ENCODE measurements at places on chromosomes 16 and 17.
A peak's percentile ranks its signal among the peaks of the same experiment; 100 is the strongest.

DNA sequence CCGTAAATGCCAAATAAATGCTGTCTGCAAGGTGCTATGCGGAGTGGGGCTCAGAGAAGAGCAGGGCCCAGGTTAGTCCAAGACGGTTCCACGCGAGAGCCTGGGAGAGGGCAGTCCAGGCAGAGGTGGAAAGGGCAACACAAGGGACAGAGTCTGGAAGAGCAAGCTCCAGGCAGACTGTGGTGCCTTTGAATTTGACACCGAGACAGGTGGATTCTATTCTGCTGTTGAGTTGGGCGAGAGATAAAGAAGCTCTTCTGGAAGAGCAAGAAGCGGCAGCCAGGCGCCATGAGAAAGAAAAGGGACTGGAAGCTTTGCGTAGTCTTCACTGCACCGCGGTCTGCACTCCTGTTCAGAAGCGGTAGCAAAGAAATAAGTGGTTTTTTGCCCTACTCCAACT lies 55.6 kb downstream of the CYTH1 start:
- DNase-seq = no peak
- H3K4me3 ChIP-seq = no peak overlapping the region
- H3K36me3 ChIP-seq = no peaks in the 10 kb centered on the region
- H3K27me3 ChIP-seq = no peaks in the 10 kb centered on the region
- peaks cover 10% of the 10 kb centered on the region for H3K4me1 ChIP-seq
- no peak overlapping the region for H3K27ac ChIP-seq

DNA sequence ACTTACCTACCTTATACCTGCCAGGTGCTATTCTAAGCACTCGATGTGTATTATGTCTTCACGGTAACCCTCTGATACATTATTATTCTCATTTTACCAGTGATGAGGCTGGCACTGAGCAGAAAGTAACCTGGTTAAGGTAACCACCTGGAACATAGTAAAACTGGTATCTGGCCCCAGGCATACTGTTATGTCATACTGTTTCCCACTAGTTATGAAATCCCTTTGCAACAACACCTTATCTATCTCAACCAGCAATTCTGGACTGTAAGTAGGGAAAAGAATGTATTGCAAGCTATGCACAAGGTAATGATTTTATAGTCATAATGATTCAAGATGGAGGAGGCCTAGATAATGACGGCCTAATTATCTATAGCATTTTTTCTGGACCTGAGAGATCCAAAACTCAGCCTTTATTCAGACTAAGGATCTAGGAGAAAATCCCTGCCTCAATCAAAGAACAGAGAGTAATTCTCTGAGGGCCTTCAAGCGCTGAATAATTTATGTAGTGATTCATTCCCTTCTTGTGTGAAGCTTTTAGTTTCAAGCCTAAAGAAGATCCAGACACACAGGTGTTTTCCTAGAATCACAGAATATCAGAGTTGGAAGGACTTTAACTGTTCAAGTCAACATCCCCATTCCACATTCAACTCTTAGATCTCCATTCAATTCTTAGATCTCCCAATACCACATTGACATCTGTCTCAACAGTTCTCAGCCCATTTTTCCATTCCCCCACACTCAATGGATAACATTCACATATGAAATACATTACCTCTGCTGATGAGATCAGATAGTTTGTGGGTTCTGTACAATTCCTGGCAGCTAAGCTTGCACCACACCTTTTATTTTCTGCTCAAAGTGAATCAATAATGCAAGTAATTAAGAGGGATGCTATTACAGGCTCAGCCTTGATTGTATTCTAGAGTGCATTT lies 14.9 kb upstream of the MMD start:
- H3K27me3 ChIP-seq = no peaks in the 10 kb centered on the region
- no peak for DNase-seq
- H3K36me3 ChIP-seq = no peaks in the 10 kb centered on the region
- H3K27ac ChIP-seq = no peak overlapping the region

GRCh38 chr17:15931394-15931793 lies 13.5 kb upstream of the ADORA2B start:
- no peaks in the 10 kb centered on the region for H3K4me1 ChIP-seq
- no peaks in the 10 kb centered on the region for H3K36me3 ChIP-seq
- peaks cover 3% of the 10 kb centered on the region for H3K27me3 ChIP-seq
- DNase-seq = no peak
- H3K27ac ChIP-seq = no peak overlapping the region

- H3K4me1 ChIP-seq = peaks cover 4% of the 10 kb centered on the region
- peaks cover 14% of the 10 kb centered on the region for H3K27me3 ChIP-seq
- no peak overlapping the region for H3K27ac ChIP-seq
- no peak overlapping the region for H3K4me3 ChIP-seq
Measured at GRCh38 chr16:89257757-89258465, 40.4 kb downstream of the ZNF778 start.

GRCh38 chr16:48378836-48379235 lies 6.4 kb downstream of the SIAH1 start:
- H3K4me1 ChIP-seq = peaks cover 27% of the 10 kb centered on the region
- no peaks in the 10 kb centered on the region for H3K27me3 ChIP-seq
- no peak for DNase-seq
- H3K36me3 ChIP-seq = no peaks in the 10 kb centered on the region
- no peak overlapping the region for H3K4me3 ChIP-seq

DNA sequence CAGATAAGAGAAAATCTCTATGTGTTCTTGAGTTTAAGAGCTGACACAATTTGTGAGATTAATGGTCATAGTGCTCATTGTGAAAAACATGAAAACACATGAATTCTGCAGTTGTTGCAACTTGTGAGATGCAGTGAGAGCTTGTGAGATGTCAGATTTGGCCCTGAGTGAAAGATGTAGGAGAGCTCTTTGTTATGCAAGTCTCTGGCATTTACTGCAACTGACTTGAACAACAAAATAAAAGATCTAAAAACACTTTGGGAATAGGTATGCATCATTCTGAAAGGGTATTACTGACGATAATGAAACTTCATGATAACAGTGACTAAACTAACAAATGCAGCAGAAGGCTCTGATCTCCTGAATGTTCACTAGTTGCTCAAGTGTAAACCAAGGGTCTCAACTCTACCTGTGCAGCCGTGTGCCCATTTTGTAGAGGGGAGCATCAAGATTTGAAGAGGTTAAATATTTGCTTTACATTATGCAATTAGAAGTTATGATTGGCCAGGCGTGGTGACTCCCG lies 50.8 kb upstream of the SMIM36 start:
- no peak overlapping the region for H3K27ac ChIP-seq
- H3K36me3 ChIP-seq = no peaks in the 10 kb centered on the region
- H3K27me3 ChIP-seq = no peaks in the 10 kb centered on the region
- H3K4me3 ChIP-seq = no peak overlapping the region

GRCh38 chr16:2282866-2283555 lies 15.1 kb upstream of the RNPS1 start:
- H3K27ac ChIP-seq = no peak overlapping the region
- peaks cover 4% of the 10 kb centered on the region for H3K4me1 ChIP-seq
- H3K27me3 ChIP-seq = peaks cover 4% of the 10 kb centered on the region
- DNase-seq = no peak

GRCh38 chr16:14196539-14196938 lies 125.4 kb downstream of the MRTFB start:
- no peak overlapping the region for H3K27ac ChIP-seq
- DNase-seq = no peak
- no peaks in the 10 kb centered on the region for H3K27me3 ChIP-seq
- H3K4me3 ChIP-seq = no peak overlapping the region
- H3K36me3 ChIP-seq = no peaks in the 10 kb centered on the region

- H3K27ac ChIP-seq = no peak overlapping the region
- no peaks in the 10 kb centered on the region for H3K27me3 ChIP-seq
- no peak overlapping the region for H3K4me3 ChIP-seq
- peaks cover 20% of the 10 kb centered on the region for H3K36me3 ChIP-seq
- peaks cover 28% of the 10 kb centered on the region for H3K4me1 ChIP-seq
Measured at GRCh38 chr16:58020628-58021521, 4.7 kb upstream of the MMP15 start.

- no peak for DNase-seq
- no peak overlapping the region for H3K27ac ChIP-seq
- H3K27me3 ChIP-seq = no peaks in the 10 kb centered on the region
- H3K4me3 ChIP-seq = no peak overlapping the region
- H3K36me3 ChIP-seq = peaks cover 17% of the 10 kb centered on the region
Measured at GRCh38 chr17:46027976-46028325, 28.9 kb downstream of the STH start.

DNA sequence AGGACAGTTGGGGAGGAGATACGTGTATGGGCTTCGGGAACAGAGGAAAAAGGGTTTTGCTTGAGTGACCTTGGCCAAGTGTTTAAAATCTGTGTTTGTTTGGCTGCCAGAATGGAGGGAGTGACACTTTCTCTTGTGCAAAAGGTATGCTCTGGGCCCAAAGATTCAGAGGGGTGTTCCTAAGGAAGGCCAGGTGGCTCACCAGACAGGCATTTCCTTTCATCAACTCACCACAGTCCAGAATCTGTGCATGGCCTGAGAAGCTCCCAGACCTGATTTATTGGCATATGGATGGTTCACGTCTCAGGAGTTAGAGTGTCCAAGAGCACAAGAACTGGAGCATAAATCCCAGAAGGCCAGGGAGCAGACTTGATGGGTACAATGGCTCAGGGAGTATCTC lies 53.4 kb upstream of the NLK start:
- no peak overlapping the region for H3K27ac ChIP-seq
- no peaks in the 10 kb centered on the region for H3K36me3 ChIP-seq
- no peak overlapping the region for H3K4me3 ChIP-seq
- DNase-seq = no peak
- H3K4me1 ChIP-seq = peaks cover 22% of the 10 kb centered on the region
- no peaks in the 10 kb centered on the region for H3K27me3 ChIP-seq

- no peaks in the 10 kb centered on the region for H3K36me3 ChIP-seq
- no peaks in the 10 kb centered on the region for H3K27me3 ChIP-seq
- no peaks in the 10 kb centered on the region for H3K4me1 ChIP-seq
- no peak overlapping the region for H3K4me3 ChIP-seq
Measured at GRCh38 chr16:66014221-66014620, 352.3 kb upstream of the CDH5 start.

GRCh38 chr17:49403514-49404289 lies 11.0 kb downstream of the PHB1 start:
- peaks cover 29% of the 10 kb centered on the region for H3K36me3 ChIP-seq
- H3K27me3 ChIP-seq = no peaks in the 10 kb centered on the region
- H3K4me3 ChIP-seq = no peak overlapping the region
- H3K4me1 ChIP-seq = no peaks in the 10 kb centered on the region

DNA sequence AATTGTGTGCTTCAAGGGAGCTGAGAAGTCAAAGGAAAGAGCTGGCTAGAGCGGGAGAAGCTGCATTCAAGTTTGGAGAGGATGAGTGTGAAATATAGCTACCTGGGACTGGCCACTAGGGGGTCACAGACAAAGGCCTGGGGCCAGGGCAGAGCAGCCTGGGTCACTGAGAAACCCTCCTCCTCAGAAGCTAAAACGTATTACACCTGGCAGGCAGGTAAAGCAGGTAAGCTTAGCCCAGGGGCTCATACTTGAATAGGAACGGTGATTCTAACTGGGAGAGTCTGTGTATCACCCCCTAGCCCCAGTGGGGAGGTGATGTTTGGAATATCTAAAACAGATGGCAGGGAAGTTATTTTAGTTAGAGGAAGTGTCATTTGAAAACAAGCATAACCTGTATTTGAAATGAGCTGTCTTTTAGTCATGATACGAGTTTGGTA lies 6.8 kb downstream of the KRT37 start:
- H3K27ac ChIP-seq = peak overlapping the region; percentile 11
- no peaks in the 10 kb centered on the region for H3K27me3 ChIP-seq
- no peaks in the 10 kb centered on the region for H3K36me3 ChIP-seq
- H3K4me1 ChIP-seq = peaks cover 48% of the 10 kb centered on the region
- H3K4me3 ChIP-seq = no peak overlapping the region
- DNase-seq = no peak

- H3K36me3 ChIP-seq = no peaks in the 10 kb centered on the region
- no peak for DNase-seq
- peaks cover 5% of the 10 kb centered on the region for H3K4me1 ChIP-seq
- peaks cover 43% of the 10 kb centered on the region for H3K27me3 ChIP-seq
- H3K27ac ChIP-seq = no peak overlapping the region
Measured at GRCh38 chr17:79269620-79270019, 195.0 kb downstream of the ENGASE start.
